ENCODE measurements at places on chromosomes 2 and 18.

- no peak for DNase-seq
These were observed 24.6 kb downstream of the RTP5 start for GRCh38 chr2:241894056-241894641.

GRCh38 chr18:34780856-34781255, 70.8 kb downstream of the DTNA start:
- no peak for DNase-seq

GRCh38 chr2:241492174-241492565, 16.2 kb downstream of the STK25 start:
- DNase-seq = no peak

DNA sequence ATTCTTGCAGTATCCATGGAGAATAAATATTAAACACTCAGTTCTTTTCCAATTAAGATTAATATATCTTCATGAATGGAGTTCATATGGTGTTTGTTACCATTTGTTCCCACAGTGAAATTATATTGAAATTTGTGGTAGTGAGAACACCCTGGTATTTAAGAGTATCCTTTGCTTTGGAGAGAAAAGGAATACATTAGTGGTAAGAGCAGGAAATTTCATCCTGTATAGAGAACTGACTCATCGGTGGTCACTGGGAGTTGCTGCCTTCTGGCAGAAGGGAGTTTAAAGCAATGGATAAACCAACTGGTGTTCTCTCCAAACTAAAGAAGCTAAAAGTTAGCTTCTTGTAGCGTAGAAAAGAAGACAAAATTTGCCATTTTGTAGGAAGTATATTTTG, 107.3 kb downstream of the MYO1B start:
- DNase-seq = no peak

GRCh38 chr2:240553956-240554480, 3.8 kb downstream of the ANKMY1 start:
- DNase-seq = no peak

DNA sequence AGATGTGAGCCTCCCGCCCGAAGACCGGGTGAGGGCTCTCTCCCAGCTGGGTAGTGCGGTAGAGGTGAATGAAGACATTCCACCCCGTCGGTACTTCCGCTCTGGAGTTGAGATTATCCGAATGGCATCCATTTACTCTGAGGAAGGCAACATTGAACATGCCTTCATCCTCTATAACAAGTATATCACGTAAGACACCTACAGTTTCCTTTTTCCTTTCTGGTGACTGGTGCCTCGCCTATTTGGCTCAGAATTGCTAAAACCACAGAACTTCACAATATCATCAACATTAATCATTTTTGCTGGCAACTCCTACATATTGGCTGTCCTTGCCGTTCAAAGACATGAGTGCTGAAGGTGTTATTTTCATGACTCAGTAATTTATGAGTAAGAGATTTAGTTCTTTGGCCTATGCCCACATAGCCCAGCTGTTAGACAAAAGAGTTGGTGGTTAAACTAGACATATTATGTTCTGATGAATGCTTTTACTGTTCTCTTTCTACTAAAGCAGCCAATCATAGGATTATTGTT, 2.2 kb downstream of the STAMBP start:
- DNase-seq = no peak

- peak; percentile 89 for DNase-seq
These were observed 12.0 kb upstream of the NTSR2 start for GRCh38 chr2:11681722-11682589.
